ENCODE measurements at places on chromosomes 7 and 10. TPM values are rescaled to one million over a fixed set of nuclear protein-coding genes. Genes with fewer than 3 reads are reported as not detected.

GRCh38 chr10:54985732-54986131 lies 184.7 kb upstream of the PCDH15 start:
- no peaks in the 10 kb centered on the region for H3K4me1 ChIP-seq
- no peak overlapping the region for H3K4me3 ChIP-seq
- H3K27ac ChIP-seq, result no peak overlapping the region
- no peaks in the 10 kb centered on the region for H3K27me3 ChIP-seq
- no peak for DNase-seq
- no peaks in the 10 kb centered on the region for H3K36me3 ChIP-seq

- H3K27me3 ChIP-seq, result no peaks in the 10 kb centered on the region
- H3K36me3 ChIP-seq, result no peaks in the 10 kb centered on the region
- peaks cover 14% of the 10 kb centered on the region for H3K4me1 ChIP-seq
- DNase-seq, result no peak
These were observed 682.8 kb downstream of the MAGI2 start for GRCh38 chr7:78770422-78771410.

- H3K4me1 ChIP-seq, result peaks cover 15% of the 10 kb centered on the region
- DNase-seq, result no peak
- H3K36me3 ChIP-seq, result no peaks in the 10 kb centered on the region
- no peaks in the 10 kb centered on the region for H3K27me3 ChIP-seq
These were observed 82.9 kb downstream of the HYCC1 start for GRCh38 chr7:22931011-22931410.

GRCh38 chr10:66786709-66787108 lies 139.1 kb upstream of the LRRTM3 start:
- H3K4me3 ChIP-seq, result no peak overlapping the region
- no peaks in the 10 kb centered on the region for H3K4me1 ChIP-seq
- H3K36me3 ChIP-seq, result no peaks in the 10 kb centered on the region
- H3K27ac ChIP-seq, result no peak overlapping the region

GRCh38 chr7:151958036-151959010 lies 2.1 kb downstream of the GALNTL5 start:
- no peaks in the 10 kb centered on the region for H3K27me3 ChIP-seq
- no peak overlapping the region for H3K4me3 ChIP-seq
- H3K36me3 ChIP-seq, result no peaks in the 10 kb centered on the region
- no peak overlapping the region for H3K27ac ChIP-seq

DNA sequence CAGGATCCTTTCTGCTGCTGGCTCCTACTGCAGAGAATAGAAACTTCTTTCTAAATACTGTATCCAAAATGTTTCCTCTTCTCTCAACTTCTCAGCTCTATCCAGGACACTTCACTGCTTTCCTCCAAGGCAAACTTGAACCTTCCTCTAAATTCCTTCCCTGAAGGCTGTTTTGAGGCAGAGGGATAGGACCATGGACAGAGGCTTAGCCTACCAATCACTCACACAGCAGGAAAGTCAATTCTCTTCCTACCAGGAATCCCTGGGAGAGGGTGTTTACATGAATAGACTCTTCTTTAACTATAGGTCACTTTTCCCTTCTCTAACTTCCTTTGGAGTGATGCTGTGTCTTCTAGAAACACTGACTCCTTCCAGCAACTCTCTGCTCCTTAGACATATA lies 115.6 kb upstream of the MKLN1 start:
- H3K4me1 ChIP-seq, result peaks cover 14% of the 10 kb centered on the region
- H3K4me3 ChIP-seq, result no peak overlapping the region
- no peaks in the 10 kb centered on the region for H3K27me3 ChIP-seq
- DNase-seq, result no peak

Gene ANKRD30A
- not detected for total RNA-seq

GRCh38 chr10:88383276-88383675 lies 199.8 kb downstream of the RNLS start:
- no peak for DNase-seq
- H3K27me3 ChIP-seq, result no peaks in the 10 kb centered on the region
- H3K4me1 ChIP-seq, result peaks cover 29% of the 10 kb centered on the region
- no peak overlapping the region for H3K4me3 ChIP-seq

GRCh38 chr7:138992052-138992531 lies 10.9 kb upstream of the KIAA1549 start:
- no peak overlapping the region for H3K4me3 ChIP-seq
- H3K27me3 ChIP-seq, result no peaks in the 10 kb centered on the region
- no peaks in the 10 kb centered on the region for H3K4me1 ChIP-seq
- no peak overlapping the region for H3K27ac ChIP-seq
- no peak for DNase-seq

DNA sequence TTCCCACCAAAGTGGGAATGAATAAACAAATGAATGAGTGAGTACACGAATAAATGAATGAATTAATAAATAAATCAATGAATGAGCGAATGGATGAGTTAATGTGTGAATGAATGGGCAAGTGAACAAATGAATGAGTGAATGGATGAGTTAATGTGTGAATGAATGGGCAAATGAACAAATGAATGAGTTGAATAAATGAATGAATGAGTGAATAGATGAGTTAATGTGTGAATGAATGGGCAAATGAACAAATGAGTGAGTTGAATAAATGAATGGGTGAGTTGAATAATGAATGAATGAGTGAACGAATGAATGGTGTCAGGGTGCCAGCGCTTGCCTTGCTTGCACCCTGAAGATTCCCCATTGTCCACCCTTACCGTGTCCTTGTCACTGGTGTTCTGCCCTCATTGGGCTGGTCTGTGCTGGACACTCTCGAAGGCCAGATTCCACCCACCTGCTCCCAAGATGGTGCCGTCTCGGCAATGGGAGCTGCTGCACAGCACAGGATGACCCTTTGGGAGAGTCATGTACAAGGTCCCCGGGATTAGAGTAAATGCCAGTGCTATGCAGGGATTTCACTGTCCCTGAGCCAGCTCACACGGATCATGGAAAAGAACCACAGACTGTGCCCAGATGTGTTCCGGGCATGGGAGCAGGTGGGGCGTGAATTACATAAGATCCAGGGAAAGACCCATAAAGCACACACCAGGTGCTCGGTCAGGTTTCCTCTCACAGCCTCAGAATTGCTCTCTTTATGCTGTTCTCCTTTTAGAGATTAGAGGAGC lies 83.2 kb downstream of the CAMK1D start:
- no peak overlapping the region for H3K27ac ChIP-seq
- no peak for DNase-seq
- no peaks in the 10 kb centered on the region for H3K4me1 ChIP-seq
- no peak overlapping the region for H3K4me3 ChIP-seq
- H3K27me3 ChIP-seq, result no peaks in the 10 kb centered on the region
- no peaks in the 10 kb centered on the region for H3K36me3 ChIP-seq

- peak overlapping the region; percentile 87 for H3K27ac ChIP-seq
- H3K27me3 ChIP-seq, result no peaks in the 10 kb centered on the region
- peak overlapping the region; percentile 93 for H3K4me3 ChIP-seq
- peak; percentile 64 for DNase-seq
- no peaks in the 10 kb centered on the region for H3K36me3 ChIP-seq
These were observed 1.9 kb upstream of the ARL4A start for GRCh38 chr7:12685550-12685949.

Gene SOSTDC1
- 2.1 TPM for total RNA-seq

DNA sequence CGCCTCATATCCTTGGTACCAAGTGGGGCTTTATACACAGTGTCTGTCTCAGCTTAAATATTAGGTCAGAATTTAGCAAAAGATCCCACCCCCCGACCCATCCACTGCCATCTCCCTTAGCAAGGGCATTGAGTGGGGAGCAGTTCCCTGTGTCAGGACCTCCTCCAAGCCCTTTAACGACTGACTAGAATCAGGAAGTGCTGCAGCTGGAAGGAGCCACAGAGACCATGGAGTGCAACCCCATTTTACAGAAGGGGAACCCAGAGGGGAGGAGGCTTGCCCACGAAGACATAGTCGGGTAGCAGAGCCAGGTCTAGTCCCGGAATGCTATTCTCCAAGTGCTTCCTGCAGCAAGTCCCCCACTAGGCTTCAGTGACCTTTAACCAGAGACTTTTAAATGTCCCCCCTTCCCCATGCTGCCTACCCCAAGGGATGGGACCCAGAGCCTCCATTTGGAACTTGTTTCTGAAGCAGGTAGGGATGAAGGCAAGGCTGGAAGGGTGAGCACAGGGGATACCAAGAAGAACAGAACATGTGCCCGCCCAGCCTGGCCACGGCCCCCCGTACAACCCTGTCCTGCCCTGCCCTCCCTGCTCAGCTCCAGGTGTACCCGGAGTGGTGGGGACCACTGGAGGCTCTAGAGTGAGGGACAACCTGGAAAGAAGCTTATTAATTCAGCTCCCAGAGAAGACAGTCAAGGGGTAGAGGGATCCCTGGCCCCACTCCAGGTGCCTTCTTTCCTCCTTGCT lies 41.3 kb downstream of the C10orf105 start:
- no peak for DNase-seq
- H3K27ac ChIP-seq, result no peak overlapping the region
- no peaks in the 10 kb centered on the region for H3K36me3 ChIP-seq
- no peak overlapping the region for H3K4me3 ChIP-seq
- peaks cover 19% of the 10 kb centered on the region for H3K4me1 ChIP-seq

DNA sequence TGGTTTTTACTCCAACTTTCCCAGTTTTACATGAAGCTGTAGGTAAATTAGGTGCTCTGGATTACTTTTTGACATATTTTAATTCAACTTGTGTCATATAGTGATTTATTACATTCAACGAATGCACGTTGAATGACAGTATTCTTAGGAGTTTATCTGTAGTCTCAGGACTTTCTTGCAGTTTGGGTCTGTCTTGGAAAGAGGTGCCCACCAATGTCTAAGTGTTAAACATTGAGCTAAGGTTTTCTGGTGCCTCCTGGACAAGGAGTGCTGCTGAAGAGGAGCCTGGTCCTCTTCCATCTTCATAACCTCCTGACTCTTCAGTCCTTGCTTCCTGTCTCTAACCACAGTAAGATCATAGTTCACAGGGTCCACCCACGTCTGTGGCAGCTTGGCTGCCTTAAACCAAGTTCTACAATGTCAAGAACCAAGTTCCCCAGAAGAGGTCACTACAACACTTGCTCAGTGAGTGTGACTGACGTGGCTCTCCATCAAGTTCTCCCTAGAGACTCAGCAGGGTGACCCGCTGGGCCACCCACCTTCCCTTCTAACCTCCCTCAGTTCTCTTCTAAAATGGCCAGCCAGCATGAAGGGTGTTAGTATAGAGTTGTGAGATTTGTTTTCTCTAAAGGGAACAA lies 6.1 kb downstream of the NPY start:
- H3K36me3 ChIP-seq, result no peaks in the 10 kb centered on the region
- no peaks in the 10 kb centered on the region for H3K4me1 ChIP-seq
- no peak overlapping the region for H3K4me3 ChIP-seq
- peaks cover 4% of the 10 kb centered on the region for H3K27me3 ChIP-seq
- DNase-seq, result no peak
- H3K27ac ChIP-seq, result no peak overlapping the region

Gene SPDYE16
- total RNA-seq, result not detected

Gene UNC5B
- 10.9 TPM for total RNA-seq

Gene GRID1
- total RNA-seq, result 0.37 TPM

DNA sequence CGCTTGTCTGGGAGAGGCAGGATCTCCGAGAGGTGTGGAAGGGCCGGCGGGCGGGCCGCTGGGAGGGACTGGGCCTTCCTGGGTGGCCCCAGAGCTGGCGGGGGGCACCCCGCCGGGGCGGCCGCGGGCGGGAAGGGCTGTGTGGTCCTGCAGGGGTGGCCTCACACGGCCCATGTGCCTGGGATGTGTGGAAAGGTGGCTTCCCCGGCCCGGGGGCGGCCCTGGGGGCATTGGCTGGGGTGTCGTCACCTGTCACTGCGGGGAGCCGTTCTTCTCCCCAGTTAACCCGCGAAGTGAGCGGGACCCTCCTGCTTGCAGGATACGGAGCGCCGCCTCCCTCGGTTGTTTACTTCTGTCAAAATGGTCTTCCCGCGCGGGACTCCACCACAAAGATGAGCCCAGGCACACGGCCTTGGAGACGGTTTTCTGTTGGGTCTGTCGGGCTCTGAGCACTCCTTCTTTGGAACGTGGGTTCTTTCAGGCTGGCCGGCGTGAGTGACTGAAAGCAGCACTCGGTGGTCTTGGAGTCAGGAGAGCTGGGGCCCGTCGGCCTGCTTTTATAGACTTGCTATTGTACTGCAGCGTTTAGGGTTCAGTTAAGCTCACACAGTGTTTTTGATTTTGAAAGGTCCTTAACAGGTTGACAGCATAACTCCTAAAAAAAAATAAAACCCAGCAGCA lies 700 bp downstream of the SMC3 start:
- H3K27ac ChIP-seq, result peak overlapping the region; percentile 91
- no peaks in the 10 kb centered on the region for H3K4me1 ChIP-seq
- H3K36me3 ChIP-seq, result no peaks in the 10 kb centered on the region
- H3K4me3 ChIP-seq, result peak overlapping the region; percentile 69

GRCh38 chr7:99267481-99267840 lies 5.2 kb upstream of the MYH16 start:
- H3K27ac ChIP-seq, result no peak overlapping the region
- H3K27me3 ChIP-seq, result no peaks in the 10 kb centered on the region
- H3K4me1 ChIP-seq, result no peaks in the 10 kb centered on the region
- H3K36me3 ChIP-seq, result no peaks in the 10 kb centered on the region

Gene APBB1IP
- 1.4 TPM for total RNA-seq

GRCh38 chr7:52436278-52436677 lies 599.2 kb upstream of the POM121L12 start:
- H3K27ac ChIP-seq, result no peak overlapping the region
- no peaks in the 10 kb centered on the region for H3K36me3 ChIP-seq
- DNase-seq, result no peak

- H3K36me3 ChIP-seq, result no peaks in the 10 kb centered on the region
- H3K4me1 ChIP-seq, result no peaks in the 10 kb centered on the region
- DNase-seq, result no peak
- no peaks in the 10 kb centered on the region for H3K27me3 ChIP-seq
These were observed 33.8 kb downstream of the MICALL2 start for GRCh38 chr7:1425292-1426136.

DNA sequence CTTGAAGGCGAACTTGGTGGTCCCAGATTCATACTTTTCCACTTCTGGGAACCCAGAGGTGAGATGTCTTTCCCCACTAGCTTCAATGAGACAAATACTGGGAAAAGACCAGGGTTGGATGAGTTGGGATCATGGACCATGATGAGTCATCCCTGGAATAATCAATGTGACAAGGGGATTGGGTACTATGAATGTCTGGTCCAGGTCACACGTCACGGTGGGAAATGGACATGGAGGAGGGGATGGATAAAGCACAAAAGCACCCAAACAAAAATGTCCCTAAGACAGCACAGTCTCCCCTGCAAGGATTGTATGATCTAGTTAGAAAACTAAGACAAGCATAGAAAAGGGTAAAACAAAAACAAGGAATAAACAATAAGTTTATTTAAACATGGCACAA lies 12.4 kb upstream of the SORBS1 start:
- peak overlapping the region; percentile 70 for H3K27ac ChIP-seq
- H3K27me3 ChIP-seq, result no peaks in the 10 kb centered on the region
- peaks cover 13% of the 10 kb centered on the region for H3K4me1 ChIP-seq
- DNase-seq, result no peak

GRCh38 chr10:89214566-89215165 lies 7.5 kb upstream of the CH25H start:
- no peak for DNase-seq
- H3K4me3 ChIP-seq, result no peak overlapping the region
- H3K27me3 ChIP-seq, result no peaks in the 10 kb centered on the region
- no peaks in the 10 kb centered on the region for H3K4me1 ChIP-seq
- H3K36me3 ChIP-seq, result no peaks in the 10 kb centered on the region

Gene C1QL3
- total RNA-seq, result not detected

GRCh38 chr10:59240582-59241183 lies 64.2 kb downstream of the PHYHIPL start:
- no peak overlapping the region for H3K4me3 ChIP-seq
- H3K27me3 ChIP-seq, result no peaks in the 10 kb centered on the region
- DNase-seq, result no peak
- no peaks in the 10 kb centered on the region for H3K4me1 ChIP-seq
- H3K36me3 ChIP-seq, result no peaks in the 10 kb centered on the region
